ENCODE measurements at places on chromosomes 3 and 15.

DNA sequence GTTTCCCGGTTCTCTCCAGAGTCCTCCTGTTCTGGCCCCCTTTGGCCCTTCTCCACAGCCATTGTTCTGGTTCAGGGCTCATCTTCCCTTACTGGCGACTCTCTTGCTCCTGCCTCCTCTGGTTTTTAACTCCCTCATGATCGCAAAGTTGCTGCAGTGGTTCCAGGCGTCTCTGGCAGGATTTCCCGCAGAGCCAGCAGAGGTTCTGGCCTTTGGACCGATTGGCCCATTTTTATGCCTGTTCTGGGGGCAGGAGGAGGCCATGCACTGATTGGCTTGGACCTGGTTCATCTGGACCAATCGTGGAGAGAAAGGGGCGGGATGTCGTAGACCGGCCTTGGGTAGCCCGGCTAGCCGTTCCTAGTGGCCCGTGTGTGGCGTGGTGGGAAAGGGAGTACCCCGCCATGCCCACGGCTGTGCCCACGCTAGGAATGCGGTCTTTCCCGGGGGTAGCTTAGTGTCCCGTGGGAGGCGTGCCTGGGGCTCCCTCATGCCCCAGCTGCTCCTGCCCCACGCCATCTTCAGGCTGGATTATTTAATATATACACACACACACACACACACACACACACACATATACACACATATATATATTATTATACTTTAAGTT lies 113.4 kb downstream of the FBLN2 start:
- DNase-seq, result no peak

- no peak for DNase-seq
These were observed 37.0 kb downstream of the PPARG start for GRCh38 chr3:12325586-12326515.

DNA sequence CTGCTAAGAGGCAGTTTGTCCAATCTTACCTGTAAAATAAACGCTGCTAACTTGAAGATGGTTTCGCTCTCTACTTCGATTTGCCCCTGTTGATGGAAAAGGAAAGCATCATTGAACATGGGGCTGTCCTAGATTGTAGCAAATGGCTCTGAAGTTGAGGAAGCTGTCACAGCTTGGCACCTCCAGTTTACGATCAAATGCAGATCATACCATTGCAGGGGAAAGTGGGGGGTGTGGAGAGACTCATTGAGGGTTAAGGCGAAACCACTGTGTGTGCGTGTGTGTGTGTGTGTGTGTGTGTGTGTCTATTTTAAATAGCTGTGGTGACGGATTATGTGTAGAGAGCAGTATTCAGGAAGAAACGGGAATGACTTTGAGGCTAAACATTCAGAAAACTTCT lies 127.6 kb upstream of the LMOD3 start:
- DNase-seq, result no peak

DNA sequence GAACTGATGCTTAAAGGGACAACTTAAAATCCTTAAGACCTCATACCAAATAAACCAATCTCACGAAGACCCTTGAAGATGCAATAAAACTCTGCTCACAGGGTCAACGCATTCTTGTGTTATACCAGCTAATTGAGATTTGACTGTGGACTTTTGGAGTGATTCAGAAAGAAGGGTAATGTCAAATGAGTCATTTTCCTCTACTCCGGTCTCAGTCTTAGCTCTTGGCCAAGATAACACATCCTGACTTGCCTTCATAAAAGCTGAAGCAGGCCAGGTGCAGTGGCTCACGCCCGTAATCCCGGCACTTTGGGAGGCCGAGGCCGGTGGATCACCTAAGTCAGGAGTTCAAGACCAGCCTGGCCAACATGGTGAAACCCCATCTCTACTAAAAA lies 3.8 kb downstream of the PKM start:
- no peak for DNase-seq

DNA sequence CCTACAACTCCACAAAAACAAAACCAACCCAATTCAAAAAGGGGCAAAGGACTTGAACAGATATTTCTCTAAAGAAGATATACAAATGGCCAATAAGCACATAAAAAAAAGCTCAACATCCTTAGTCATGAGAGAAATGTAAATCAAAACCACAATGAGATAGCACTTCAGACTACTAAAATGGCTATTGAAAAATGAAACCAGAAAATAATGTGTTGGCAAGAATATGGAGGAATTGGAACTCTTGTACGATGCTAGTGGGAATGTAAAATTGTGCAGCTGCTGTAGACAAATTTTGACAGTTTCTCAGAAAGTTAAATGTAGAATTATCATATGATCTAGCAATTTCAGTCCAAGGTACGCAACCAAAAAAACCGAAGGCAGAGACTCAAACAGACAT lies 29.0 kb downstream of the KY start:
- DNase-seq, result no peak

DNA sequence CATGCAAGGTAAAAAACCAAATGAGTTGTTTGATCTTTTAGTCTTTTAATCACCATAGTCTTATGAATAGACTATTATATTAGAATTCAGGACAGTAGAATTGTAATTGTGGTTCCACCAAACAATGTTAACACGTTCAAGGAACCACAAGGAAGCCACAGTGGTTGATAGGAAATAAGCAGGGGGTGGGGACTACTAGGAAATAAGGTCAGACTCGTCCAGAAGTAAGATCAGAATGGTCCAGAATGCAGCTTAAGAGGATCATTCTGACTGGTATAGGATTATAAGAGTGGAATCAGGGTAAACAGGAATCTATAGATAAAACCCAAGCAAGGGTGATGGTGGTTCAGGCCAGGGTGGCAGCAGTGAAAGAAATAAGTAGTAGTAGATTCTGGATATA lies 7.5 kb downstream of the MYNN start:
- no peak for DNase-seq

GRCh38 chr3:67030785-67031740 lies 33.0 kb downstream of the KBTBD8 start:
- DNase-seq, result no peak

DNA sequence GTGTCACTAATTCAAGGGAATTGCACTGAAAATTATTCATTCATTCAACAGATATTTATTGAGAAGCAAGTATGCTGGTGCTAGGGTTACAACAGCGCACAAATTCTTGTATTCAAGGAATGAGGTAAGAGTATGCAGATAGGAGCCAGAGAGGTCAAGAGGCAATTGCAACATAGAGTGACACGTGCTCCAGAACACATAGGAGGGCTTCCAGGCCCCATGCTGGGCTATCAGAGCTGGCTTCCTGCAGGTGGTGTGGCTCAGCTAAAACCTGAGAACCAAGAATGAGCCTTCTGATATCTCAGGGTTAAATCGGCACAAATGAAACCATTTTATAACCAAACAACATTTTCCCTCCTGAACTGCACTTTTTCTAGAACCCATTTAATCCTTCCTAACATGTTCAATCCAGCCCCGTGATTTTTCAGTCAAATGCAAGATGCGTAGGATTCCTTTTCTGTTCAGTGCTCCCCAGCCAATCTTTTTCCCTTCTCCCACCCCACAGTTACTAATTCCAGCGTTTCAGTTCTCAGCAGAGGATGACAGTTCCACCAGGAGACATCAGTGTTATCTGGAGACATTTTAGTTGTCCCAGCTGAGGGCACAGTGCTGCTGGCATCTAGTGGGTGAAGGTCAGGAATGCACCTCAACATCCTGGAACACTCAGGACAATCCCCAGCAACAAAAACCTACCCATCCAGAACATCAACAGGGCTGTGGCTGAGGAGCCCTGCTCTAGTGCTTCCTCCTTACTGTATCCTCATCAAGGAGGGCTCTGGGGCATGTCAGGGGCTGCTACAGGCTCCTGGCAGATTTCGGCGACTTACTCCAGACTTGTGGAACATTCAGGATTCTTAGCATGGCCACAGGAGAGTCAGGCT lies 13.1 kb downstream of the CCR5AS start:
- no peak for DNase-seq

DNA sequence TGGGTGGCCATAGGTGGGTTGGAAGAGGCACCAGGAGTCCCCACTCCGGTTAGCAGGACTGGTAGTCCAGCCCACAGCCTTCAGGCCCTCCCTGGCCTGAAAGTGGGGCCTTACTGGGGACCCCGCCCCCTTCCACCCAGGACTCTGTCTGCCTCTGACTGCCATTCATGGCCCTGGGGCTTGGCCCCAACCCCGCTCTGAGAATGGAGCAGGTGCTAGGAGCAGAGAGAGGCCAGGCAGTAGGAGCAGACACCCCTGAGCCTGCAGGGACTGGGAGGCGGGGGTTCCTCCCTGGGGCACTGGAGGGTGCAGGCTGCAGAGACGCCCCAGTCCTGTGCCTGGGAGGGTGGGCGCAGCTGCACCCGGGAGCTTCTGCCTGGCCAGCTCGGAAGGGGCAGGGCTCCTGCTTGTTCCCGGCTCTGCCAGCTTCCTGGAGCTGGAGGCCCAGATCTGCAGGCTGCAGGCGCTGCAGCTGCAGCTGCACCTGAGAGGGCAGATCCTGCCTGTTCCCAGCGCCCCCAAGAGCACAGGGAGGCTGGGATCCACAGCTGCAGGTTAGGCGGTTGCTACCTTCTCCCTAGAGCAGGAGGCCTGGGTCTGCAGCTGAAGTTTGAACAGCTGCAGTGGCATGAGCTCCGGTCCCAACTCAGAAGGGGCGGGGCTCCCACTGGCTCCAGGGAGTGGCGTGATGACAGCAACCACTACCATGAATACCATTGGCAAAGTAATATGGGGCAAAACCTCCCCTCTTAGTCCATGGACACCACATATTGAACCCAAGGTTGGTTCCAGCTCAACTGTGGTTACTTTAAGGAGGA lies 194.7 kb downstream of the SQOR start:
- DNase-seq, result no peak

GRCh38 chr3:146781606-146782005 lies 176.5 kb upstream of the PLSCR5 start:
- no peak for DNase-seq

GRCh38 chr3:29329986-29330890 lies 49.4 kb downstream of the RBMS3 start:
- DNase-seq, result no peak

DNA sequence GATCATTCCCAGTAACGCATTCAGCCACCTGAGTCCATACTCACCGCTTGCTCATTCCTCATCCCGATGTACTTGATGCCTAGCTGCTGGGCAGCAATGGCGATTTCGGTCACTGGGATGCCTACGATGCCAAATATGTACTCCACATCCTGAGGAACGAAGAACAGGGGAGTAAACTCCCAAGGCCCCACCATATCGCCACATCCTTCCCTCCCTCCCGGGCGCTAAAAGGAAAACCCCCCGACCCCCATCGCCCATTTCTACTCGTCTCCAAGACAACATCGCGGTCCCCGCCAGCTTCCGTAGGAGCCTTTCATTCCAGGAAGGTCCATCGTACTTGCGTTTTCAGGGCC lies 347 bp downstream of the HACL1 start:
- DNase-seq, result no peak

DNA sequence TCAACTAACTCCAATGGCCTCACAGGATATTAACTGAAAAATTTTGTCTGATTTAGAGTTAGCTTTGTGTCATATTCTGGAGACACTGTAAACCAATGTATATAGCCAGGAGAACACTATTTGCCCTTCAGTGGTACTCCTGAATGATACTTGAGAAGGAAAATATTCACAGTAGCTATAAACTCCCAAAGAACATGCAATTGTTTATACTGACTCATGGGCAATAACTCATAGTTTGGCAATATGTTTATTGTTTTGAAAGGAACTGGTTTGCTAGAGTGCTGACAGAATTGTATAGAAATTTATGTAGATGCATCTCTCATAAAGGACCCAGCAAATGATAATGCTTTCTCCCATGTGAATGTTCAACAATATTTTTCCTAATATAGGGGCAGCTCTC lies 537.6 kb downstream of the PLOD2 start:
- no peak for DNase-seq

GRCh38 chr15:63473999-63474809 lies 30.2 kb upstream of the USP3 start:
- no peak for DNase-seq

GRCh38 chr3:142497729-142498128 lies 49.9 kb upstream of the XRN1 start:
- no peak for DNase-seq

- no peak for DNase-seq
These were observed 13.9 kb upstream of the TOP2B start for GRCh38 chr3:25678581-25678980.

DNA sequence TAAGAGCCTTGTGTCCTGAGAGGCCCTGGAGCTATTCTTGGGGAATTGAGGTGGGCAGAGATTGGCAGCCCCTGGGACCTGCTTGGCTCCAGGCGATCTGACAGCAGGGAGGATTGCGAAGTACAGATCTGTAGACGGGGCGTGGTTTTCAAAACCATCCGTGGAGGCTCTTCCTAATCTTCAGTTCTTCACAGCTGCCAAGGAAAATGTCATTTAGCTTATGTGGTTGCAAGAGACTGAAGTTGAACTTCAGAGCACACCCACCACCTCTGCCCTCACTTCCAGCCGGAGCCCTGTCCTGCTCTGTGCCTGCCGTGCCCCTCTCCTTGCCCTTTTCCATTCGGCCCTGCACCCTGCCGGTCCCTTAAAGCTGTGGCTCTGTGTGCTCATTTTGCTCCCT lies 12.9 kb downstream of the NISCH start:
- no peak for DNase-seq

Data from stimulated activated CD8-positive, alpha-beta memory T cell treated with anti-CD3 and anti-CD28 coated beads, Interleukin-2, amount 100 ng/mL, for 1 hour (primary cell).